ENCODE measurements at places on chromosomes 2 and 18.

- no peak for DNase-seq
Observed at GRCh38 chr2:55107436-55107835, 57.2 kb upstream of the RTN4 start.

- no peak for DNase-seq
Observed at GRCh38 chr2:240919786-240920782, 13.9 kb downstream of the CROCC2 start.

DNA sequence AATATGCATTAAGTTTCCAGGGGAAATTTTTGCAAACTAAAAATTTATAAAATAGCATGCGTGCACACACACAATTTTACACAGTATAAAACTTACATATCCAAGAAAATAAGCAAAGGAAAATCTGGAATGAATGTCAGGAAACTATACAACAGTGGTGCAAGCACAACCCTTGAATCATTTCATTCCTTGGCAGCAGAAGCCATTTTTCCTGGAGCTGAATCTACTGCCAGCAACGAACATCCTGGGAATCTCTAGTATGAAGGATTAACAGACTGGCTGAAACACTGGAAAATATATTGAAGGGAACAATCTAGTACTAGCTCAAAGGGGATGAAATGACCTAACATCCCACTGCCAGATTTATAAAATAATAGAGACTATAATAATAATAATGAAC lies 235.3 kb downstream of the DYM start:
- DNase-seq: no peak

- no peak for DNase-seq
Observed at GRCh38 chr2:10559634-10560224, 111.6 kb upstream of the ODC1 start.

DNA sequence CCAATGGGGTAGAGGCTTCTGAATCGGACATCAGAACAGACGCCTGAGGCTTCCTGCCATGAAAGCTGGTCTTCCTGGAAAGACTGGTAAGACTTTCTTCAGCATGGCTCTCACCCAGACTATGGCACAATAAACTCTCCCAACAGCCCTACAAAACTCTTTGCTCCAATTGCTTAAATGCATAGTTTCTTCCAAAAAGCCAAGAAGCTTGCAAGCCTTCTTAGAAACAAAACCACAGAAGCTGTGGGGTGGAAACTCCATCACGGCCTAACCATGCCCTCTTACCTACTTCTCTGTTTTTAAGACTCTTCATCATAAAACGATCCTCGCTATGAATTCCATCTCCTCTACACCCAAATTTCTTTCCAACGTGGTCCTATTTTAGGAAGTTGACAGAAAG lies 48.2 kb downstream of the PAX8 start:
- no peak for DNase-seq

- DNase-seq: no peak
Observed at GRCh38 chr18:60247103-60247502, 125.5 kb downstream of the MC4R start.

DNA sequence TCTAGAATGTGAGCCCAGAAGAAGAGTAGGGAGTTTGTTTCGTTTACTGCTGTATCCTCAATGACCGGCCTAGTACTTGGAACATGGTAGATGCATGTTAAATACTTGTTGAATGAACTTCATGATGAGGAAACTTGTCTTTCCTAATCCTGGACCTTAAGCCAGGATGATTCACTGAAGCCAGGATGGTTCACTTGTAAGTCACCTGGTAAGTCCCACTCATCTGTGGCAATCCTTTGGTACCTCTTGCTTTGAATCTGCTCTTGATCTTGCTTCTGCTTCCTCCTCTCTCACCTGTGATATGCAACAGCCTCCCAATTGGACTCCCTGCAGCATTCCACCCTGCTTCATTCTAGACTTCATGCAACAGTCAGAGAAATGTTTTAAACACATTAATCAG lies 43.6 kb downstream of the QPCT start:
- DNase-seq: no peak

DNA sequence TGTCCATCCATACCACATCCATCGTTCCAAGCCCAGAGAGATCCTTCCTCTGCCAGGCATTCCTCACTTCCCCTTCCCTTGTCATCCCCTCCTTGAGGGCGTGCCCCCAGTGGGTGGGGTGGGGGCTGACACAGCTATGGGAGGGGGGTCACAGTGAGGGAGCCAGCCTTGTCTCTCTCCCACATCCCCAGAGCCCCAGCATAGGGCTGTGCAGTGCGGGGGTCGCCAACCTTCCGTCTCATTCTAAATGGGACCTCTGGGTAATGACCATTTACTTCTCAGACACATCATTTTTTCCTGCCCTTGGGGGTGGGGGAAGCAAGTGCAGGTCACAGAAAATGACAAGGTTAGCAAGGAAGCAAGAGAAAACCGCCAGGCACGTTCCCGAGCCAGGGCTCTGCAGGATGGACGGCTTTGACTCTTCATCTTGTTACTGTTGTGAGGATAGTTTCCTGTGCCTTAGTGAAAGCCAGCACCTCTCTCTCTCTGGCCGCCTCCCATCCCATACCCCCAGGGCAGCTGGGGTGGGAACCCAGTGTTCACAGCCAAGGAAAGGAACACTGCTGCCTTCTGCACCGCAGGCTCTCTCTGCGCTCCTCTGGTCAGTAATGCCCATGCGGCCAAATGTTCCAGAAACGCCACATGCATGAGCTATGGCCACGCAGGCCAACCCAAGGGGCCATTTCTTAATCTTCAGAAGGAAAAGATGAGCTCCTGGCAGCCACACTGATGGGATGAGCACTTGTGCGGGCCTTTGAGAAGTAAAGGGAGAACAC lies 22.7 kb upstream of the OTOS start:
- no peak for DNase-seq

GRCh38 chr2:26528836-26529235 lies 50.9 kb upstream of the OTOF start:
- no peak for DNase-seq

GRCh38 chr2:218223046-218223445 lies 6.1 kb downstream of the ARPC2 start:
- DNase-seq: no peak

GRCh38 chr2:156332534-156333273 lies at the start of gene NR4A2:
Gene NR4A2, minus strand, starts transcription at chr2:156332721. Its CDS starts 2,535 bp downstream, at chr2:156330186.
- no peak for DNase-seq

GRCh38 chr2:78707776-78708386 lies 317.6 kb upstream of the REG3G start:
- no peak for DNase-seq
